ENCODE measurements at places on chromosomes 2 and 18. TPM values are rescaled to one million over a fixed set of nuclear protein-coding genes. Genes with fewer than 3 reads are reported as not detected.

ANKRD30BL gene
- not detected for total RNA-seq

DNA sequence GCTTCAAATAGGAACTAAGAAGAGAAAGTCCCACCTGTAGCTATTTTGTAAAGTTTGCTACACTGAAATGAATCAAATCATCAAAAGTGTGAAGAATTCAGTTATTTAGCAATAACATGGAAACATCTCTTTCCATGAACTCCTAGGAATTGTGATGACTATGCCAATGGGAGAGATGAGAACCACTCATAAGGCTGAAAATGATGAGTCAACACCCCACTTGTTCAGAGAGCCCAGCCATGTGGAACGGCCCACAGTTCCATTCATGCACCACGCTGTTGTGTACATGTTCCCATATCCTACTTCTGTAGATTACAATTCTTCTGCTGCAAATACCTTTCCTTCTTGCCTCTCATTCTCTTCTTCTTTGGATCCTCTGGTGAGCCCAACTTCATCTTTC is 645.5 kb upstream of the ID2 start:
- no peaks in the 10 kb centered on the region for H3K36me3 ChIP-seq
- H3K4me1 ChIP-seq: no peaks in the 10 kb centered on the region
- H3K27ac ChIP-seq: no peak overlapping the region
- no peak for DNase-seq
- H3K27me3 ChIP-seq: no peaks in the 10 kb centered on the region
- no peak overlapping the region for H3K4me3 ChIP-seq

CNPPD1 gene
- 39.1 TPM for total RNA-seq

DNA sequence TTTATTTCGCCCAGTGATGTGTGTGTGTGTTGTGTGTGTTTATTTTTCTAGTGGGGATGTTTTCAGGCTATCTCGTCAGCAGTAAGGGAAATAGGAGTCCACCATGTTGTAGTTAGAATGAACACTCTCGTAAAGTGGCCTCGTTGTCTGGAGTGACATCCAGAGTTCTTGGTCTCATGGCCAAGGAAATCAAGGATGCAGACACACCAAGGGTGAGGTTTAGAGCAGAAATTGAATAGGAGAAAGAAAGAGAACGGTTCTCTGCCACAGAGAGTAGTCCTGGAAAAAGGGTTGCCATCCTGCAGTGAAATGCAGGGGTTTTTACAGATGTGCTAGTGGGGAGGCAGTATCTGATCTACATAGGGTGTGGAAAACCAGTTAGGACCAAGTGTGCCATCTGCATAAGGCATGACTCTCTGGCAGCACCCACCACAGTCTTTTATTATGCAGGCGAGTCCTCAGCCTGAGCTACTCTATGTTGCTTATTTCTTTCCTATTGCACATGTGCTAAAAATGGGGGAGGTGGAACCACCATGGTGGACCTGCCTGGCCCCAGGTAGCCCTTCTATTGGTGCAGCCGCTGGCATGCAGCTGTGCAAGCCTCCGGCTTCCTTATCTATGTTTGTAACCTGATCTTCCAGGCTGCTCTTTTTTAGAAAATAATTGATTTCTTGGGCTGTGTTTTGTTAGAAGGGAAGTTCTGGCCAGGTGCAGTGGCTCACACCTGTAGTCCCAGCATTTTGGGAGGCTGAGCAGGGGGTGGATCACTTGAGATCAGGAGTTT is 23.2 kb downstream of the RALB start:
- H3K27ac ChIP-seq: no peak overlapping the region
- H3K27me3 ChIP-seq: no peaks in the 10 kb centered on the region
- no peak for DNase-seq

- H3K4me1 ChIP-seq: no peaks in the 10 kb centered on the region
- no peaks in the 10 kb centered on the region for H3K36me3 ChIP-seq
- no peaks in the 10 kb centered on the region for H3K27me3 ChIP-seq
- no peak overlapping the region for H3K27ac ChIP-seq
Measured at GRCh38 chr2:114698520-114698919, 256.1 kb downstream of the DPP10 start.

GRCh38 chr18:72468021-72468710 is 76.0 kb downstream of the CBLN2 start:
- H3K4me1 ChIP-seq: no peaks in the 10 kb centered on the region
- no peak overlapping the region for H3K4me3 ChIP-seq
- no peak overlapping the region for H3K27ac ChIP-seq
- no peaks in the 10 kb centered on the region for H3K27me3 ChIP-seq
- no peak for DNase-seq

- H3K27me3 ChIP-seq: peaks cover 30% of the 10 kb centered on the region
- peaks cover 33% of the 10 kb centered on the region for H3K4me1 ChIP-seq
- H3K4me3 ChIP-seq: peak overlapping the region; percentile 63
- peak overlapping the region; percentile 75 for H3K27ac ChIP-seq
- DNase-seq: peak; percentile 98
Measured at GRCh38 chr2:96330407-96330806, 5.2 kb upstream of the NCAPH start.

- H3K4me1 ChIP-seq: no peaks in the 10 kb centered on the region
- no peak overlapping the region for H3K27ac ChIP-seq
- H3K36me3 ChIP-seq: no peaks in the 10 kb centered on the region
- DNase-seq: no peak
- no peak overlapping the region for H3K4me3 ChIP-seq
Measured at GRCh38 chr2:58715344-58715743, 474.2 kb upstream of the FANCL start.

DNA sequence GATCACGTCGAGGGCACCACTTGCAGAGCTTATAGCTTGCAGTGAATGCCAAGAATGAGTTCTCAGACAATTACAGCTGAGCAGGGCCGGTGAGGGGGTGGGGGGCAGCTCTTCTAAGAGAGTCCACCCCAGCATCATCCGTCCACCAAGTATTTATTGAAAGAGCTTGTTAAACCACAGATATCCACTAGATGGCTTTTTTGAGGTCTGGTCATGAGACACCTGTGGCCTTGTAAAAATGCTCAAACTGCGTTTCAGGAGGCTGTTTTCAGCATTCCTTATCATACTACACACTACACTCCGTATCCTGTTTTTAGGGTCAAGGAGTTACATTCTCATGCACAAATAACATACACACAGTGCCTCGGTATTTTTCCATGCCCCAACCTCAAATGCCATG is 51.5 kb downstream of the DNAJC10 start:
- no peaks in the 10 kb centered on the region for H3K4me1 ChIP-seq
- DNase-seq: peak; percentile 33
- H3K27me3 ChIP-seq: no peaks in the 10 kb centered on the region
- H3K27ac ChIP-seq: no peak overlapping the region
- peaks cover 49% of the 10 kb centered on the region for H3K36me3 ChIP-seq

PPP3R1 gene
- total RNA-seq: 54.6 TPM

- H3K27me3 ChIP-seq: no peaks in the 10 kb centered on the region
- no peak for DNase-seq
- no peak overlapping the region for H3K4me3 ChIP-seq
- H3K36me3 ChIP-seq: no peaks in the 10 kb centered on the region
- H3K27ac ChIP-seq: no peak overlapping the region
Measured at GRCh38 chr2:186984966-186985365, 136.0 kb upstream of the ZSWIM2 start.

LYG2 gene
- total RNA-seq: not detected

DNA sequence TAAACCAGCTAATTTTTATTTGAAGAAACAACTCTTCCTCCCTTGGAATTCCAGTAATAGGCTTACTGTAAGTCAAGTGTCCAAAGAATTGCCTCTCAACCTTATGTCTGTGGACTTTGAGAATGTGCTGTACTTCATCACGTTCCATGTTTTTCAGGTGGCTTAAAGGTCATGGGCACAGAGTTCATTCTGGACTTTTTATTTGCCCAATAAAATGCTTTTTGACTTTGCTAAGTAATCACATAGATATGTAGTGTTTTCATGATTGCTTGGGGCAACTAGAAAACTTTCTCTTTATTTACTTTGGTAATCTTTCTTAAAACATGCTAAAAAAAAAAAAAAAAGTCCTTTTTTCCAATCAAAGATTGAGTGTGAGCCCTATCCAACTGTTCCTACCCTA is 10.4 kb upstream of the DNAH7 start:
- no peak overlapping the region for H3K27ac ChIP-seq
- H3K36me3 ChIP-seq: no peaks in the 10 kb centered on the region
- no peaks in the 10 kb centered on the region for H3K27me3 ChIP-seq
- H3K4me3 ChIP-seq: no peak overlapping the region

CD226 gene
- total RNA-seq: 2.6 TPM

DNA sequence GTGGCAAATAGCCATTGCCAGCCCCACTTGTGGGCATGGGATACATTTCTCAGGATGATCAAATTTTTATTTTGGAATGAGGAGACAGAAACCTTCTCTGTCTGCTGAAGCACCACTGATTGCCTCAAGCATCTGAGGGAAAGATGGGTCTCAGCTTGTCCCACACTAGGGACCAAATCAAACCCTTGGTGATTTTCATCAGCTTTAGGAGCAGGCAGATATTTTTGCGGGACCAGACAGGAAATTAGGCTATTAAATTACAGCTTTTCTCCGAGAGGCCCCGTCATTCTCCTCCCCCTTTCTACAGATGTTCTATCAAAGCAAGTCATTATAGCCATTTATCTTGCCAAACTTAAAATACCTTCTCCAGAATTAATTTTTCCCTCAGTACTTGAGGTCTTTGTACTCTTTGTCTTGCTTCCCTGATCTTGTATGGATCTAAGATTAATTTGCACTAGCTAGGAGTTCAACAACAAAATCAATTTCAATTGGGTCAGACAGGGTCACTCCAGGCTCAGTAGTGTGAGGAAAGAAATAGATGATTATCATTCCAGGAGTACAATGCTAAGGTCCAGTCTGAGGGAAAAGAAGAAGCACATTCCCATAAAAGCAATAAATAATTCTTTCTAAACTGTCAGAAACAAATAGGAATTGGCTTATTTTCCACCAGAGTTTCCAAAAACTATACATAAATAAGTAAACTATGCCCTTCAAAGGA is 818.1 kb upstream of the SOX11 start:
- no peaks in the 10 kb centered on the region for H3K27me3 ChIP-seq
- no peak for DNase-seq
- no peaks in the 10 kb centered on the region for H3K36me3 ChIP-seq
- no peak overlapping the region for H3K27ac ChIP-seq
- no peak overlapping the region for H3K4me3 ChIP-seq
- H3K4me1 ChIP-seq: peaks cover 6% of the 10 kb centered on the region
